ENCODE measurements at places on chromosomes 6 and 20.

- no peak for DNase-seq
These were observed 9.0 kb upstream of the TSHZ2 start for GRCh38 chr20:52963131-52963530.

- DNase-seq = no peak
These were observed 23.6 kb downstream of the LINC00237 start for GRCh38 chr20:21082584-21082983.

- DNase-seq = no peak
These were observed 60.2 kb downstream of the SCML4 start for GRCh38 chr6:107763946-107764345.

DNA sequence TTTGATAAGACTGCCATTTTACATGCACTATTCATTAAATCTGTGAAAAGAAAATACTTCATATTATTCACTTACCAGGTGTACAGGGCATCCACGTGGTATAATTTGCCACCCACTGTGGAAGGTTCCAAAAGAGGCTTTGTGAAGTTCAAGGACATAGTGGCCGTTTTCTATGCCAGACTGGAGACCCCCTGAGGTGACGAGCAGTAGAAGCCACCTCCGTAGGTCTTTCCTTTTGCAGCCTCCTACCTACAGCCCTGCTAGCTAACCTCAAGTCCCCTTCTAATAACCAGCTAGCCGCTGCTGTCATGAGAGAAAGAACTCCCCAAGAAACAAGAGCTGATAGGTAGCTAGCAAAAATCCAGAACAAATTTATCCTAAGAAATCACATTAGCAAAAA, 110.5 kb downstream of the ARHGAP18 start:
- no peak for DNase-seq

- no peak for DNase-seq
These were observed 69.0 kb downstream of the ID4 start for GRCh38 chr6:19906171-19906570.

- DNase-seq = no peak
These were observed 78.3 kb downstream of the RPP40 start for GRCh38 chr6:4925580-4925979.

DNA sequence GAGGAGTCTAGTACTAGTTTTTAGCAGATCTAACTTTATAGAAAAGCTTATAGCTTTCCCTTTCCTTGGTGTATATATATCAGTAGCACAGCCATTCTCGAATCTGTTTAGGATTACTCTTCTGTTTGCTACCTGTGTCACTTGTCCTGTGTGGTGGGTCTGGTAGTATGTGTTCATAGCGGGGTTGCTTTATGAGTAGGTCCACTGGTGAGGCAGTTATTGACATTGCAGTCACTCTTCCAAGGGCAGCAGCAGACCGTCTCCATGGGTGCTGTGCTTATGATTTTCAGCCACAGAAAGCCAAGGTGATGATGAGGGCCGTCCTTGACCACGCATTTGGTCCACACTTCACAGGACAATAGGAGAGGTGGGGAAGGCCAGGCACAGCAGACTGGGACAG, 171.5 kb downstream of the CDKAL1 start:
- DNase-seq = no peak

GRCh38 chr6:46983007-46983411, 59.1 kb downstream of the ADGRF1 start:
- no peak for DNase-seq

- no peak for DNase-seq
These were observed 29.5 kb upstream of the IFNGR1 start for GRCh38 chr6:137248702-137249101.

GRCh38 chr6:42562788-42563405, 932 bp upstream of the UBR2 start:
- DNase-seq = no peak

- no peak for DNase-seq
These were observed 317.8 kb downstream of the HAO1 start for GRCh38 chr20:7622399-7622961.

DNA sequence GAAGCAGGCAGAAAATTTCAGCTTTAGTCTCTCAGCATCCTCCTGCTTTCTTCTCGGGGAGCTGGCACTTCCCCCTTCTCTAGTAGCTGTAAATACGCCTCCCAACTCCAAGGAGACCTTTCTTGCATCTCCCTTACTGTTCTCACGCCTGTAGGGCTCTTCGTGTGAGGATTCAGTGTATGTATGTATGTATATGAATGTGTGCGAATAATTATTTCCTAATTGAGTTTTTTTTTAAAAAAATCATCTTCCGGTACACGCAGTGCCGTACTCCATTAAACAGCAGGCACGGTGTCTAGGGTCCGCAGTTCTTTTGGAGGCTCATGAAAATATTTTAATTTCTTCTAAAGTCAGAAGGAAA, 85.4 kb downstream of the HFE start:
- no peak for DNase-seq

DNA sequence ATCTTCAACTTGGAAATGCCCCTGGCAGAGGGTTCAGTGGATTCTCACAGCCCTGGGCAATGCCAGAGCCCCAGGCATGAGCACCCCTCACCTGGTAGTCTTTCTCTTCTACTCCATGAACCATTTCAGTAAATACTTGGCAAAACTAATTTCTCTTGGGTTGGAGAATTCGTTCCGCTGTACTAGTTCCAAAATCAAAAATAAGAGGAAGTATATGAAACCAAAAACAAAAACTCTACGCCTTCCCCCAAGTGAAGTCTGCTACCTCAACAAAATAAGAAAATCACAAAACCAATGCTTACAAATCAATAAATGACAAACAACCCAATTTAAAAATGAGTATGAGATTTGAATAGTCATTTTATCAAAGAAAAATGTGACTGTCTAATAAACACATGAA, 12.6 kb downstream of the GFOD1 start:
- no peak for DNase-seq

- peak; percentile 54 for DNase-seq
These were observed 46.3 kb downstream of the OR2B2 start for GRCh38 chr6:27865850-27866356.

GRCh38 chr6:1963596-1963995, 281.8 kb downstream of the GMDS start:
- DNase-seq = no peak

DNA sequence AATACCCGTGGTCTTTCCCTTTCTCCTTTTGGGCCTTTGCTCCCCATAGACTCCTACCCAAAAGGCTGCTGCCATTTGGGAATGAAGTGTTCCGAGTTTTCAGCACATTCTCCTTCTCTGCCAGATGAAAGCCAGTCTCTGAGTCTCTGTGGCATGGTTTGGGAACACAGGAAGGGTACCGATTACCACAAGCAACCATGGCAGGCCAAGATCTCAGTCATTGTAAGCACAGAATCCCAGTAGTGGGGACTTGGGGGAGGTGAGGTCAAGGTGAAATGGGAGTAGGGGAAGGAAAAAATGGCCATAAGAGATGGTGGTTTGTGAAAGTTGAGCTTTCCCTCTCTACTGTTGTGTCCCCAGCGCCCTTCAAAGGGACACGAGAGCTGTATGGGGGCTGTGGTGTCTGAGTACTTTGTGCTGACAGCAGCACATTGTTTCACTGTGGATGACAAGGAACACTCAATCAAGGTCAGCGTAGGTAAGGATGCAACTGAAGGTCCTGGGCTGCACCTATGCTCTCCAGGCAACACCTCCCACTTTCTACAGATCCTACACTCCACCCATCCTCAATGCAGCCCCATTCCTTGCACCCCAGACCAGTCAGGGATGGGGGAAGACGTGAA, 4.1 kb downstream of the CFB start:
- DNase-seq = no peak

DNA sequence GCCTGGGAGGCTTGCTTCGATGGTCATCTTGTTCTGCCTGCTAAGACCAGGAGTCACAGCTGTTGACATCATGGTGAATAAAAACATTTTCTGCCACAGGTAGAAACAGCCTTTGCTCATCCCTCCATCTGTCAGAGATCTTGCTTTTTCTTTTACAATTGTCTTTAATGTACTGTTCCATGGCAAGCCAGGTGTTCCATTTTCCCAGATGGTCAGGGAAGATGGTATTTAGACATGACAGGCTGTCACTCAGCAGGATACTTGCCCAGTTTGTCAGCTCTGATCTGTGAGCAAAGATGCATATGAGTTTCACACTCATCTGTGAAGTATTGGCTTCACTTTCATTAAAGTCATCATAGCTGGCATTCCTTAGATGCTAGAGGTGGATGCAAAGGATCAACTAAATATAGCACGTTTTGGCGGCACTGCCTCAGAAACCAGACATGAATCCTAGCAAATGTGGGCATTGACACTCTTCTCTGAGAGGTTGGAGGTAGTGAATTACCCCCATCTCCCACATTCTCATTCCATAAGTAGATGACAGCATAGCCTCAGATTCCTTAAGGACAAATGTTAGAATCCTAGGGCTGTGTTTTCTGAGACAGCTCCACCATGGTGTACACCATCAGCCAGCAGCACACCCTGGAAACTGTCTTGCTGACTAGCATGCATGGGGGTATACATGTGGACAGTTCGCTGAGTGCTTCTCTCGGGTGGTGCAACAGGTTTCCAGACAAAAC, 4.2 kb downstream of the SSTR4 start:
- no peak for DNase-seq

GRCh38 chr20:22350624-22351023, 233.7 kb downstream of the FOXA2 start:
- DNase-seq = no peak

DNA sequence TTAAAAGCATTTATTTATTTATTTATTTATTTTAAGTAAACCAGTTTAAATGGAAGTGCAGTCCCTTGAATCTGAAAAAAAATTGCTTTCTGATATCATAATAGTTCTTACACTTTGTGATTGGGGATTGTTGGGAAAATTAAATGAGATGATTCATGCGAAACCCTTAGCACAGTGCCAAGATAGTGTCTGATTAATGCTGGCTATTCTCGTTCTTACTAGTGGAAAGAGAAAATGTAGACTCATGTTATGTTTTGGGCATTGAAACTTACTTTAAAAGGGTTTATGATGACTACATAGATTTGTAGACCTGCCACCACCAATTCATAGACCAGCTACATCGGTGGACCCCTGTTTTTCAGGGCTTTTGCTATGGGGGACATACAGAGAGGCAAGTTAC, 229.2 kb upstream of the ZFP64 start:
- DNase-seq = no peak

- no peak for DNase-seq
These were observed 70.8 kb downstream of the CDKAL1 start for GRCh38 chr6:20605061-20605460.

DNA sequence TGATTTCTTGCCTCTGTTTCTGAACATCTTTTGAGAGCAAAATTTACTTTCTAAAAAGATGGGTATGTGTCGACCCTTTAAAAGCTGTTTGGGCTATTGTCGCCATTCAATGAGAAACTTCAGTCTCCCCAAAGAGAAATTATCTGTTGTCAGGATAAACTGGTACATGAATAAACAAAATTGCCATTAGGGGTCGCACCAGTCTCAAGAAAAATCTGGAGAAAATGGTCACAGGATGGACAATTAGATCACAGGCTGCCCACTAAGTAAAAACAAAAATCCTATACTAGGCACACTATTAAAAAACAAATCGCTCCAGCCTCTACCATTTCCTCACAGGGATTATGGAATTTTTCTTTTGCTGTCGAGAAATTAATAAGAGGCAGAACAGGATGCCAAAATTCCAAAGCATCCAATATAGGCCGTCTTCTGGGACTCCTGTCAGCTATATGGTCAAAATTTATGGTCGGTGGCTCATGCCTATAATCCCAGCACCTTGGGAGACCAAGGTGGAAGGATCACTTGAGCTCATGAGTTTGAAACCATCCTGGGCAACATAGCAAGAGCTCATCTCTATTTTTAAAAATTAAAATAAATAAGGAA, 5.5 kb upstream of the HLA-E start:
- DNase-seq = peak; percentile 4

- no peak for DNase-seq
These were observed 133.4 kb downstream of the RFPL4B start for GRCh38 chr6:112480553-112480952.

DNA sequence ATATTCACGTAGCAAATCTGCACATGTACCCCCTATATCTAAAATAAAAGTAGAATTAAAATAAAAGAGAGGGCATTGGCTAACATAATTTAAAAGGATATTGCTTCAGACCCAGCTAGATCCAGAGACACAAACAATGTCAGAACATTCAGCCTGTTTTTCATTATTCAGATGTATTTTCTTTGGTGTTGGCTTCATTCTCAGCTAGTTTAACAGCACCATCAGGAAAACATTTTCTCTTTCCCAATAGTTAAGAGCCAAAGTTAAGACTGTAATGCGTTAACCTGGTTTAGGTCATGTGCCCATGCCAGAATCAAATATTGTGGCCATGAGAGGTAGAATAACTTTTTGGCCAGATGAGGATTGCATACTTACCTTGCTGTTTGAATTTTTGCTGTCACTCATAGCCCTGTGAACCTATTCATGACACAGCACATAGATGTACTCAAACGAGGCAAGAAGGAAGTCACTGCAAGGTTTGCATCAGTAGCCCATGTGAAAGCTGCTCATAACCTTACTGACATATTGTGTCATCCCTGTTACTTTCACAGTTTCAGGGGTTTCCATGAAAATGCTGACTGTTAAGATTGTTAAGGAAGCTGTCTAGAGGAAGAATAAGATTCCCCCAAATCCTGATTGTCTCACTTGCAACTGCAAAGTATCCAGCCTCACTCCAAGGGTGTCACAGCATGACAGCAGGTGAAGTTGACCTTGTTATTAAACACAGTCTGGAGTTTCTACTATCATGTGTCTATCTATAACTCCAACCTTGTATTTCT, 233.1 kb downstream of the PACRG start:
- DNase-seq = no peak

- DNase-seq = no peak
These were observed 239.0 kb upstream of the KCNQ5 start for GRCh38 chr6:72382602-72383529.

DNA sequence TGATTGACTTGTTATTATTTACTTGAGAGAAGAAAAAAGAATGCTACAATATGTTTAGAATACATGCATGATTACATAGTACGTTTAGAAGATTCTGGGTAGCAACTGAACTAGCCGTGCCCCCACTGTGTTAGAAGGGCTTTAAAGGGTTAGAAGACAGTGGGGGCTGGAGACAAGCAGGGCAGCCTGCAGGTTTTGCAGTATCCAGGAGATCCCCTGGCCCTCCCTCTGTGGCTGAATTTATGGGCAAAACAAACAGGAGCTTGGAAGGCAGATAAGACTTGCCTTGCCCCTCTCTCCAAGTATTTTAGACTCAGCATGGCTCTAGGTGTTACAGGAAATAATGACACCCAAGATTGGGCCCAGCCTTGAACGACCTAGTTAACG, 179.2 kb downstream of the CLIC5 start:
- DNase-seq = no peak

DNA sequence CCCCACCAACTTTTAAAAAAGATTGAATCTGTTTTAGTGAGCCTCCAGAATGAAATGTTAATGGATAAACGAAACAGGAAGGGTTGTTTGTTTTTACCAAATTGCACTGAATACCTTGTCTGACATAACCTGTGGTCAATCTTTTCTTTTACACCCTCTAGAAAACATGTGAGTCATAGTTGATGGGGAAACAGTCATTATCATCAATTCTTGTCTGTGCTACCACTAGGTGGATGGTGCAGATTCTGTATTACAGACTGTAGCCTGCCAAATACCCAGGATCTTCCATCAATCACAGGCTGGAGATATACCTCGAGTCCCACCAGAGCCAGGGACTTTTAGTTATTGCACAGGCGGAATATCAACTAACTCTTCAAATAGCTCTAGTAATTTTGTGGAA, 29.5 kb upstream of the PKIB start:
- no peak for DNase-seq
